ENCODE measurements at places on chromosomes 16 and 17.
A peak's percentile ranks its signal among the peaks of the same experiment; 100 is the strongest.

DNA sequence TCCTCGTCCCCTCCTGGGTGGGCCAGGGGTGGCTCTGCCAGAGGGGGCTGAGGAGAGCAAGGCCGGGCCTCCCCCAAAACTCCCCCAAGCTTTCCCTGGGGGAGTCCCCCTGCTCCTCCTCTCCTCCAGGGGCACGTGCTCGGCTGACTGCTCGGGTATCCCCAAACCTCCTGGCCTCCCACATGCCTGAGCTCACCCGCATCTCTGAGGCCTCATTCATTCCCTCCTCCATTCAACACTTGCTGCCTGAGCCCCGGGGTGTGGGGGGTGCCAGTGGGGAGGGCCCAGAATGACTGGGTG lies 83.1 kb downstream of the RTN4RL1 start:
- no peak for DNase-seq

DNA sequence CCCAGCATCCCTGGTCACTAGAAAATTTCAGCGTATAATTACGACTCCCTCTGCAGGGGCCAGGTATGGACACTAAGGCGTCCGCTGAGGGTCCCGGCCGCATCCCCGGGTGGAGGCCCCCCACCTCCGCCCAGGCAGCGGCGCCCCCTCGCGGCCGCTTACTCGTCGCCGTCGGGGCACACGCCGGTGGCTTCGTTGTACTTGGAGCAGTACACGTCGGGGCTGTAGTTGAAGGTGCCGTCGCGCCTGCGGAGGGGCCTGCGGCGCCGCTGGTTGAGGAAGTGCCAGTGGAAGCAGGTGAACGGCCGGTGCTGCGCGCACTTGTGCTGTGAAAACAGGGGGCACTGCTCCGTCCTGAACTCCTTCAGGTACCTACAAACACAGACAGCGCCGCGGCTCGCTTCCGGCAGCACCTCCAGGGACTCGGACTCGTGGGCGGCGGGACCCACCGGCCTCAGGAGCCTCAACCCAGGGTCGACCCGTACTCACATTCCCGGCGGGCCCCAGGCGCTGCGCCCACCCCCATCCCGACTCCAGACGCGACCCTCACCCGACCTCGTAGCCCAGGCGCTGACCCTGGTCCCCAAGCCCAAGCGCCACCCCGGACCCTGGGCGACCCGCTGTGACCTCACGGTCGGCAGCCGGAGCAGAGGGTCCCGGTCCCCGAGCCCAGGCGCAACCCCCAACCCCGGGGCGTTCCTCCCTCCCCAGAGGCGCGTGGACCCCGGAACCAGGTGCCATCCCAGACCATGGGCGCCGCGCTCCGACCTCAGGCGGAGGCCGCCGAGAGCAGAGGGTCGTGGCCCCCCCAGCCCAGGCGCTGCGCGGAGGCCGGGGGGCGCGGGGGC lies 596 bp downstream of the UNKL start:
- DNase-seq = peak; percentile 41

GRCh38 chr16:3659251-3659650 lies 4.8 kb downstream of the DNASE1 start:
- DNase-seq = no peak

- DNase-seq = no peak
Measured at GRCh38 chr16:51490866-51491265, 339.8 kb upstream of the SALL1 start.

GRCh38 chr17:50026837-50027171 lies 29.1 kb upstream of the ITGA3 start:
- peak; percentile 36 for DNase-seq

DNA sequence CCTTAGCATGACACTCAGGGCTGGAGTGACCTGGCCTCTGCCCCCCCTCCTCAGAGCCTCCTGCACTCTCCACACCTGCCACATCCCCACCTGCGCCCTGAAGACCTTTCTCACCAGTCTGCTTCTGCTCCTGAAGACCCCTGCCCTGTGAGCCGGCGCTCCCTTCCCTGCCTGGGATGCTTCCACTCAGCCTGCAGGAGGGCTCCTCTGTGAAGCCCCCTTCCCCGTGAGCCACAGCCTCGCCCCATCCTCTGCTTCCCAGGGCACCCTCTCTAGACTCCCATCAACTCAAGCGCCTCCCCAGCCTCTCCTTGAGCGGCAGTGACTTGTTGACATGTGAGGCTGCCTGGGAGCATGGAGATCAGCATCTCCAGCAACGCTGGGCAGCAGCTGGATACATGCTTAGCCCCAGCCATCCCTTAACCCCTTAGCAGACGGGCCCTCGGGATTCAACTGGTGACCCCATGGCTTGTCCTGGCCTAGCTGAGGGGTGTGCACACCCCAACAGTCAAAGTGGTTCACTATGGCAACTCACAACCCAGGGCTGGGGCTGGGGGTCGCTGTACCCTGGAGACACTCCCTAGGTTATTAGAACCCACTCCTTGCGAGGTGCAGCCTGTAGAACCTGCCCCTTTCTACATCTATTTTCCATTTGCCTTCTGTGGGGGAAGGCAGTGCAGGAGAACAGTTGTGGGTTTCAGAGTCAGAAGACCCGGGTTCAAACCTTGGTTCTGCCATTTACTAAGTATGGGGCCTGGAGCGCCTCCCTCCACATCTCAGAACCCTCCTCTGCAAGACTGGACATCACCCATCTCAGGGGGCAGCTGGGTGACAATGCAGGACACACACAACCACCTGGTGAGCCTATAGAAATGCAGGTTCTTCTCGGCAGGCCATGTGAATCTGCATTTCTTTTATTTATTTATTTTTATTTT lies 21.5 kb downstream of the TMEM235 start:
- DNase-seq = no peak

- DNase-seq = no peak
Measured at GRCh38 chr16:67963662-67964321, 4.6 kb downstream of the SLC12A4 start.

- DNase-seq = no peak
Measured at GRCh38 chr17:33932996-33933395, 322.1 kb upstream of the CCL2 start.

- no peak for DNase-seq
Measured at GRCh38 chr17:46115699-46116098, 77.5 kb downstream of the KANSL1 start.

DNA sequence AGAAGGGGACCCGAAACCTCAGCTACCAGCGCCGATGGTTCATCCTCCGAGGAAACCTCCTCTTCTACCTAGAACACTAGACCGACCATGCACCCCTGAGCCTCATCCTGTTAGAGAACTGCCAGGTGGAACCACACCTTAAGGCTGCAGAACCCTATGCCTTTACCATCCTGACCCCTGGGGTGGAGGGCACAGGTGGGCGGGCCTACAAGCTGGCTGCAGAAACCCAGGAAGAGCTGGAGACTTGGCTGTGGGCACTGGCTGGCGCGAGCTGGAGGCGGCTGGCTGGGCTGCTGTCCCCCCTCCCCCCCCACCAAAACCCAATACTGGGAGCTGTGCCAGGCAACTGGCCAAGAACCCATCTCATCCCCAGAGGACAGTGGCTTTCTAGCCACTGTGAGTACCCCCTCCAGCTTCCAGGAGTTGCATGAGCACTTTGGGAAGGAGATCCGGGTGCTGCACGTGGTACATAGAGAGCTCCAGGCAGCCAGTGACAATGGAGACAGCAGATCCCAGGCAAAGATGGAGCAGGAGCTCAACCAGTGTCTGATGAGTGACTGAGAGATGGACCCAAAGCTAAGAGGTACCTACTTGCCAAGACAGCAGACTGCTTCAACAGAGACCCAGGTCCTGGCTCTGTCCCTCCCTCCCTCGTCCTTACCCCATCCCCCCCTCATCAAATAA lies 1.4 kb upstream of the CD2BP2 start:
- no peak for DNase-seq

- no peak for DNase-seq
Measured at GRCh38 chr16:30983898-30984610, 953 bp upstream of the HSD3B7 start.

DNA sequence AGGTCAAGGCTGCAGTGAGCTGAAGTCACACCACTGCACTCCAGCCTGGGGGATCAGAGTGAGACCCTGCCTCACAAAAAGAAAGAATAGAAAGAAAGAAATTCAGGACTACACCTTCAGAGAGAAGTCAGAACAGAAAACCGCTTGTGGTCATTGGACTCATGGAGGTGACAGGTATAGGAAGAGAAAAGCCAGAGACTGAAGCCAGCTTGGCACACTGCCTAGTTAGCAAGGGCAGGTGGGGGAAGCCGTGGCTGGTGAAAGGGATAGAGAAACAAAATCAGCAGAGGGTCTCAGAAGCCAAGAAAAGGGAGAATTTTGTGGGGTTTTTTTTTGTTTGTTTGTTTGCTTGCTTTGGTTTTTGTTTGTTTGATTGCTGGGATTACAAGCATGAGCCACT lies 32.9 kb upstream of the SKAP1 start:
- no peak for DNase-seq

- no peak for DNase-seq
Measured at GRCh38 chr16:62079236-62079635, 43.0 kb upstream of the CDH8 start.

GRCh38 chr16:82788919-82789318 lies 162.2 kb downstream of the CDH13 start:
- DNase-seq = no peak

Measured in activated gamma-delta T cell (primary cell).